ENCODE measurements at places on chromosomes 2 and 18.

- no peak for DNase-seq
These were observed 350.0 kb upstream of the KLHL29 start for GRCh38 chr2:23034996-23035395.

DNA sequence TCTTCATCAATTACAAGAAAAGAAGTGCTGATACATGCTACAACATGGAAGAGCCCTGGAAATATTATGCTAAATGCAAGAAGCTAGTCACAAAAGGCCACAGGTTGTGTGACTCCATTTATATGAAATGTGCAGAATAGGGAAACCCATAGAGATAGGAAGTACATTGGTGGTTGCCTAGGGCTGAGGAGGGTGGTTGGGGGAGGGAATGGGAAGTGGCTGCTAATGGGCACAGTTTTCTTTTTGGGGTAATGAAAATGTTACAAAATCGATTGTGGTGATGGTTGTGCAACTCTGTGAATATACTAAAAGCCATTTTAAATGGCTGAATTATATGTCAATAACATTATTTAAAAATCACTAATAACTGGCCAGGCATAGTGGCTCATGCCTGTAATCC is 24.3 kb upstream of the RESP18 start:
- DNase-seq: no peak

DNA sequence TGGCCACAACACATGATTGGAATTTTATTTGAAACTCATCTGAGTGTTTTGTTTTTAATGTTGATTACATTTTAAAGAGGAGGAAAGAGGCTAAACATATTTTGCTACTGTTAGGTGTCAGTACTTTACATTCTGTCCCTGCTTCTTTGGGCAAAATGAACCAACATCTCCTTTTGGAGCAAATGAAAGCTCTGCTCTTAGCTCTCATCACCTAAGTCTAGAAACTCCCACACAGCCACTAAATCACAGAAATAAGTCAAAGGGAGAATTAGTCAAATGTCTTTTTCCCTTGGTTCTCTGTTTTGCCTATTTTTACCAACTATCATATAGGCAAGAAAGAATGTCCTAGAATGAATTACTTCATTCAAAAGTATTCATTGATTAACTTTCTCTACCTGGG is 666.8 kb downstream of the RNF144A start:
- DNase-seq: no peak

- no peak for DNase-seq
These were observed 148.4 kb upstream of the PXDN start for GRCh38 chr2:1892529-1893250.

DNA sequence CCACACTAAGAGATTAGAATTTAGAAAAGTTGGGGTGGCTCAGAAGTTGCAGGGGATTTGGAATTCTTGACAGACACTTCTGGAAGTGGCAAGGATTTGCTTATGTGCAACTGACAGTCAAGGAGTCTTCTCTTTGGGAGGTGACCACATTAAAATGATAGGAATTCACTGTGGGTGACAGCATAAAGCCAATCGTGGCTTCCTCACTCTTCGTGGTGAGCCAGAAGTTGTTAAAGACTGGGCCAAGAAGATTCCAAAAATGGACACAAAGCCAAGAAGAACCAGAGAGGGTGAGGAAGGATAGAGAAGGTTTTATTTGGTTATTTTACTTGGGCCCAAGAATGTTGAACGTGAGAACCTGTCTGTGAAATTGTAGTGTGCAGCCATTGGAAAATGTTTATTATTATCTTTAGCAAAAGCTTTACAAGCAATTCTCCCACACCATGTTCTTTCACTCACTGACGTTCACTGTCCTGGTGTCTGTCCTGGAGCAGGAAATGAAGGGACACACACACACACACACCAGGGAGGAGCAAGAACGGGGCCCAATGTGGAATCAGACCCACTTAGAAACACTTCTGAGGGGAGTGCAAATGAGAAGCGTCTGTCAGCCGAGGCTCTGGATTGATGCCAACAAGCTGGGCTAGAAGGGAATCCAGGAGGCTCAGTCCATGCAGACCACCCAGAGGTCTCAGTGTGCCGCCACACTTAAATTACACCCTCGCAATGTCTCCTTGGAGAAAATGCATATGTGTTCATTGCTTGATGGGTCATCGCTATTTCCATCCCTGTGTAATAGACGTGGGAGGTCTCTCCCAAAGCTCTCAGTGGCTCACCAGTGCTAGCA is 37.2 kb downstream of the STEAP3 start:
- DNase-seq: no peak

- DNase-seq: no peak
These were observed 3.6 kb upstream of the KYNU start for GRCh38 chr2:142873831-142874287.

- peak; percentile 83 for DNase-seq
These were observed 37.5 kb upstream of the SLC38A11 start for GRCh38 chr2:164992818-164993217.

- DNase-seq: no peak
These were observed 199.2 kb downstream of the CAMKMT start for GRCh38 chr2:44560941-44561340.

All from non-pigmented ciliary epithelial cell (primary cell).